NCI-H2227 treated with DMSO at 0.1 percent for 48 hours (cell line): ENCODE measurements at places on chromosomes 12 and 14.
A peak's percentile ranks its signal among the peaks of the same experiment; 100 is the strongest.

DNA sequence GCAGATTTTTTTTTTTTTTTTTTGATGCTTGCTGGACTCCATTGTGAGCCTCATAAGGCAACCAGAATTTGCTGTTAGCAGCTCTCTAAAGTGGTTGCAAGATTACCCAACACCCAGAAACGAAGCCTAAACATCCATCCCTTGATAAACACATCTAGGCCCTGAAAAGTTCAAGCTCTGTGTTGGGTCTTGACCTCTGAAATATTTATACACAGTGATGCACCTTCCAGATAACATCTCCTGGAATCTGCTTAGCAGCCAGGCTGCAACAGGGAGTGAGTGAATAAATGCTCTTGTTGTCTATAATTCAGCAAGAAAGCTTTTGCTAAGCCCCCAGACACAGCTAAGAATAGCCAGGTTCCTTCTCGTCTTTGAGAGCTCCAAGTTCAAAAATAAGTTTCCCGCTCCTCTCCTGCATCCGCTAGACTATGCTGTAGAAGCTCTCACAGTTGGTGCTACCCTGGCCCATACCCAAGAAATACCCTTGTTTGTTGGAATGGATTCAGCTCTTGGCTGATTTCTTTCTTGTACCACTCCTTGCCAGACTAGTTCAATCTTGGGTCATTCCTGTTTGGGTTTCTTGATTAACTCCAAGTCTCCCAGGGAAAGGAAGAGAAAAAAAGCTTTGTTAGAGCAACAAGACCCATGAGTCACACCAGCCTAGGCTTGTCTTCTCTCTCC is 610.6 kb upstream of the TBX3 start:
- no peak for DNase-seq

DNA sequence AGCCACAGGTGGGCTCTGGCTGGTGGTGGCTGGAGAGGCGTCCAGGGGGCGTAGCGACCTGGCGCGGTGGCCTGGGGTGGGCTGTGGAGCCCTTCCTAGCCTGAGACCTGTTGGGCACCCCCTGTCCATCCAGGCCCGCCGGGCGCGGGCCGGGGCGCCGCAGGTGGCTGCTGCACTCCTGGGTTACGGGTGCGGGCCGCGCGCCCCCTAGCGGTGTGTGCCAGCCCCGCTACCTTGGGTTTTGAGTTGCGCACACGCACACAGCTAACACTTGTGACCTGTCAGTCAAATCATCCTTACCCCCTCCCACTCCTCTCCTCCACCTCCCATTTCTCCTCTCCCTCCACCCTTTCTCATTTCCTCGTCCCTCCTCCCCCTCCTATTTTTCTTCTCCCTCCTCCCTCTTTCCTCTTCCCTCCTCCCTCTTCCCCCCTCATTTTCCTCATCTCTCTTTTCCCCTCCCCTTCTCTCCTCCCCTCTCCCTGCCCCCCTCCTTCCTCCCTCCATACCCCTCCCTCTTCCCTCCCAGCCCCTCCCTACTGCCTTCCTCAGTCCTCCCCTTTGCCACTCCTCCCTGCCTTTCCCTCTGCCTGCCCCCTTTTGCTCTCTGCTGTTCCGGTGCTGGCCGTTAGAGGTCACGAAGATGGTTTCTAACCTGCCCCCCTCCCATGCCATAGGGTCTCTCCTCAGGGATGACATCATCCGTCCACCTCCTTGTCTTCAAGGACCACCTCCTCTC is 2.3 kb downstream of the MEG3 start:
- DNase-seq: no peak

GRCh38 chr14:58898655-58899316 is 261.0 kb downstream of the DACT1 start:
- no peak for DNase-seq

GRCh38 chr14:102900631-102901571 is 21.6 kb upstream of the AMN start:
- DNase-seq: no peak

DNA sequence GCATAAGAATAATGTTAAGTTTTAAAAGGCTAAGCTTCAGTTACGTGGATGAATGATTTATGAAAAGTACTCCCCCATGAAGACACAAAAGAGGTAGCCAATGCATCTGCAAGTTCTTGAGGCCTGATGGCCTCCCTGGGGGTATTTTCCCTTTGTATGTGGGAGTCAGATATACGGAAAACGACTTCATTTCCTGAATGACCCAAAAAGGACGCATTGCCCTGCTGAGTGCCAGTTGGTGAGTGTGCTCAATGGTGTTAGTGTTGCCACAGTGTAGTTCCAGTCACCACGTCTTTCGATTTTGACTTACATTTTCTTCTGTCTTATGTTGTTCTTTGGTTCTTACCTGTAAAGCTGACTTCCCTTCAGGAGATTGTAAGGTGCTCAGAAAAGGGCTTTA is 8.0 kb downstream of the ETV6 start:
- no peak for DNase-seq

GRCh38 chr14:104424406-104425072 is 155.0 kb upstream of the C14orf180 start:
- peak; percentile 82 for DNase-seq

DNA sequence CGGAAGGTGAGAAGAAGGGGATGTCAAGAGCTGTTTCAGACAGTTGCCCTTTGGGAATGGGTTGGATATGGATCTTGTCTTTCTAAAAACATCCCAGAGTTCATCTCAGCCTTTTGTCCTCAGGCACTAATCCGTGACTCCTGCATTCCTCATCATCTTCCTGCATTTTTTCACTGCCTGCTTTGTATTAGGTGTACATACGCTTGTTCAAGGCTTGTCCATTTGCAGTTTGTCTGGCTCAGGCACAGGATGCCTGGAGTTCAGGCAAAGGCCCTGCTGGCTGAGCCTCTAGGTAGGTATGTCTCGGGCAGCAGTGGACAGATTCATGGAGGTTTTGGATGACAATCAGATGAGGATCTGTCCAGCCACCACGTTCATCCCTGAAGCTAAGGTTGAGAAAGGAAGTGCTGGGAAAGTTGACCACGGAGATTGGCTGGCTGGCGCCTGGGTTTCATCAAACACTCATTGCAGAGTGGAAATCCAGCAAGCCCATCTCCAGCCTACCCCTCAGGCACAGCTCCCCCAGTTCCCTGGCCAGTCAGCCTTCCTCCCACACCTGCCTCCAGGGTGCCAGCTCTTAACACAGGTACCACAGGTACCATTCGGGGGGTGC is 12.4 kb upstream of the TMEM106C start:
- no peak for DNase-seq

DNA sequence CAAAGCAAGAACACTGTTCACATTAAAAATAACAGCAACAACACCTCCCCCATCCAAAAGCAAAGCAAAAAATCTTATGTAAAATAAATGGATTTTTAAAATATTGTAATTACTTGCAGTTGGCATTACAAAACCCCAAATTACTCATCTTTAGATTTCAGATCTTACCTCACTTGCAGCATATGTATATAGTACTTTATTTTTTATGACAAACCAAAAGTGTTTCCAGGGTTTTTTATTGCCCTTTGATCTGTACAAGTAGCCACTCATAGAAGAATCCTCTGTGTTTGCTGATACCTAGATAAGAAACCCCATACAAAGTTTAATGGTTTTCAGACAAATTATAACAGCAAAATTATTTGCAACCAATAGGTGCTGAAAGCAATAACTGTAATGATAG is 12.2 kb upstream of the NR2C1 start:
- DNase-seq: no peak

GRCh38 chr14:22400655-22401259 is 188.3 kb downstream of the DAD1 start:
- no peak for DNase-seq

GRCh38 chr12:2439332-2440100 is 355.3 kb upstream of the FKBP4 start:
- no peak for DNase-seq

- DNase-seq: no peak
These were observed 78.8 kb downstream of the PAPOLA start for GRCh38 chr14:96581026-96581425.

GRCh38 chr14:59564366-59564765 is 12.2 kb downstream of the CCDC175 start:
- no peak for DNase-seq

DNA sequence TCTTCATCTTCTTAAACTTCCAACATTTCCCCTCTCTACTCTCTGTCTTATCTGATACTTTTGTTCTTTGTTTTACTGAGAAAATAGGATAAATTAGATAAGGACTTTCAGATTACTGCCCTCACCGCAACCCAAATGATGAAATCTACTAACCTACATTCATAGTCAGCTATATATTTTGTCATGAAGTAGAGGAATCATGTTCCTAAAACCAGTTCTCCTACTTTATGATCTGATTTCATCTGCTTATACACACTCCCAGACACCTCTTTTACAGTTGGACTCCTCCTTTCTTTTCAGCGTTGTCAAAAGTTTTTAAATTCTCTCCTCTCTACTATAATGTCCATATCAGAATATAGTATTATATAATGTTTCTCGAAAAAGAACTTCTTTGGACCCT is 29.7 kb downstream of the MGAT4C start:
- DNase-seq: no peak

DNA sequence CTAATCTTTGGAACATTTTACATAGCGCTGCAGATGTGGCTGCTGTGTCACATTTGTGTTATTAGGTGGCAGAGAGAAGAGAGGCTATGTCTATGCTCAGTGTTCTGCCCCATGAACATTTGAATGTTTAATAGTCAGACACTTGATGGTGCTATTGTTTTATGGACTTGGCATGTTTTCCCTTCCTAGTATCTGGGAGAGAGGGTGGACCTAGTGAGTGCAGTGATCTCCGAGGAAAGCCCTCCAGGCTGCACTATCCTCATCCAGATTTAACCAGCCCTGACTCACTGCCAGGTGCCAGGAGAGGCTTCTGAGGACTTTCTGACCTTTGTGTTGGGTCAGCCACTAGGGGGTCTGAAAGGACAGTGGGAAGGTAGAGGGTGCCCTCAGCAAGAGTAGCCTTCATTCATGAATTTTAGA is 24.3 kb downstream of the ZFC3H1 start:
- no peak for DNase-seq

DNA sequence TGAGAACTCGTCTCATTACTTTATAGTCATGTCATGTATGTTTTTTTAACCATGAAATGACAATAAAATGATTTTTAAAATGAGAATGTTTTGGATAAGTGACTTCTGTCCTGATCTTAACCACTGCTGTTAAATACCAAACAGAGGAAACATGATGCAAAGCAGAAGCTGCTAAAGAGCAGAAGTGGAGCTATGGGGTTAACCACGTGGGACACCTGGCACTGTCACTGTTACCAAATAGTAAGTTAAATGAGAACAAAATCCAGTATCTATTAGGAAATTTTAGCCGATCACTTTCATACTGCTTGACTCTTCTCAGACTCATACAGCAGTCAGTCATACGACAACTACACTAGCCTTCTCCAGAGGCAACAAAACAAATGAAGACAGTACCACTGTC is 82.4 kb downstream of the SCAF11 start:
- DNase-seq: no peak

DNA sequence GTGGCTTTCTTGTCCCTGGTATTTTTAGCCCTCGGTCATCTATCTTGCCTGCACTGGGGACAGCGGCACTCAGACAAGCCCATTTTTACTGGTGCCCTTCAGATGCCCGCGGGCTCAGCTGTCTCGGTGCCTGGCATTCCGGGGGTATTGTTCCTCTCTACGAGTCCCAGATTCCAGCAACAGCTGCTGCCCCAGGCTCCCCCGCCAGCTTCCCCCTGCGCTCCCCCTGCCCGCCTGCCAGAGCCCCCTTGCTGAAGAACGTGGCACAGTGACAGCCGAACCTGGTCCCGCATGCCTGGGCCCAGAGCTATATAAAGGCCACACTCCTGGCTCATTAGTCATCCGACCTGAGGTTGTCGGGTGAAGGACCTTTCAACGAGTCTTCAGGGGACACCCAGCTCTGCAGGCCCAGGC is 10.9 kb upstream of the MYL2 start:
- DNase-seq: no peak

GRCh38 chr12:96014943-96015599 is 18.9 kb upstream of the HAL start:
- no peak for DNase-seq

- DNase-seq: no peak
These were observed 221.0 kb upstream of the PWP1 start for GRCh38 chr12:107464644-107465043.

DNA sequence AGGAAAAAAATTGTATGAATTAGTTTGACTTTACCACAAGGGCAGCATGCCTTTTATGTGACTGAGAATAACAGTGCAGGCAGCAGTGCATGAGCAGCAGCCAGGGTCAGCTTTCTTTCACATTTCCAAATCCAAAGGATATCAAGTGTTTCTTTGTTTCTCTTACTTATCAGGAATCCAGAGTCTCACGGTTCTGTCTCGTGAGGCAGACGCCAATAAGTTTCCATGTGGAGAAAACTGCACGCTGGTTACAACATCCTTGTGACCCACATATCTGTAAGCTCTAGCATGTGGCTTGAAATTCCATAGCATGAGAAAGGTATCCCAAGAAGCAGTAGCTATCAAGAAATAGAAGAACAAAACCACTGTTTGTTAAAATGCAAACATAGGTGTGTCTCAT is 27.6 kb downstream of the GALNT4 start:
- DNase-seq: no peak

DNA sequence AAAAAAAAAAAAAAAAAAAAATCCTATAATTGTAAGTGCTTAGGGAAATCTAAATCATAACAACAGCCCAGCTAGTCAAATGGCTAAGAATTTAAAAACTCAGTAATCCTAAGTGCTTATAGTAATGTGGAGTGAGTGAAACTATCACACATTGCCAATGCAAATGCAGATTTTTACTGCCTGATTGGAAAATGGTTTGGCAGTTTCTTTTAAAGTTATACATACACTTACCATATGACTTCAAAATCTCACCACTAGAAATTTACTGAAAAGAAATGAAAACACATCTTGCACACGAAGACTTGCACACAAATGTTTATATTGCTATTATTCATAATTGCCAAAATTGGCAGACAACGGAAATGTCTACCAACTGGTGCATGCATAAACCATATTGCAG is 51.3 kb upstream of the STXBP6 start:
- no peak for DNase-seq

DNA sequence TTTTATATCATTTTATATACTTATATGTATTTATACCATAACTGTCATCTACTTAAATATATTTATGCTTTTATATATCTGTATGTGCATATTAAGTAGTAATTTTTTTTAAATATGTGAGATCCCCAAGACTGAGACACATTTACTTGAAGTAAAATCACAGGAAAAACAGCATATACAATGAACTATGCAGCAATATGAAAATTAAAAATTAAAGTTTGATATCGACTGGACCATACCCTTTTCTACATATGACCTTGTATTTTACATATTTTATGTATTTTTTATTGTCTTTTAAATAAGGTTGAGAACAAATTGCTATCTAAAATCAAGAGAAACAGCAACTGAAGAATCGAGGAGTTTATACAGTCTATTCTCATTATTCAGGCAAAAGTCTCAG is 50.0 kb downstream of the TSPAN19 start:
- no peak for DNase-seq

DNA sequence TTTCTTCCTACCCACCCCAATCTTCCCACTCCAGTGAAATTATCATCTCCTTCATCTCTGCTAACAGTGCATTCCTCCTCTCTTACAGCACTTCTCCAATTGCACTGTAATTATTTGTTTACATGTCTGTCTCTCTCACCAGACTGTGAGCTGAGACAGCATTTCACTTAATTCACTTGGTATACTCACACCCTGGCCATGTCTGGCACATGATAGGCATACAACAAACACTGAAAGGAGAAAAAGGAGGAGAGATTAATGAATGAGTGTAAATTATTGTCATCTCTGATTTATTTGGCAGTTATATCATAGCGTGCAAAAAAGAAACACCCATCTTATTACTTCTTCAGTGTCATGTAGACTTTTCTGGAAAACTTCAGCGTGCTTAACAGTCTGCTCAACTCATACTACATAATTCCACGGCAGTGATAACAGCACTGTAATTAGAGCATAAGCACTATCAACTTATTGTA is 452.3 kb downstream of the ADAMTS20 start:
- DNase-seq: no peak
